IPS-NIHi11 (cell line): ENCODE measurements at places on chromosomes 6 and 20.

GRCh38 chr6:79676785-79677736, 45.9 kb downstream of the SH3BGRL2 start:
- DNase-seq, result no peak

- DNase-seq, result peak; percentile 36
Observed at GRCh38 chr6:113654396-113654795, 202.7 kb upstream of the MARCKS start.

DNA sequence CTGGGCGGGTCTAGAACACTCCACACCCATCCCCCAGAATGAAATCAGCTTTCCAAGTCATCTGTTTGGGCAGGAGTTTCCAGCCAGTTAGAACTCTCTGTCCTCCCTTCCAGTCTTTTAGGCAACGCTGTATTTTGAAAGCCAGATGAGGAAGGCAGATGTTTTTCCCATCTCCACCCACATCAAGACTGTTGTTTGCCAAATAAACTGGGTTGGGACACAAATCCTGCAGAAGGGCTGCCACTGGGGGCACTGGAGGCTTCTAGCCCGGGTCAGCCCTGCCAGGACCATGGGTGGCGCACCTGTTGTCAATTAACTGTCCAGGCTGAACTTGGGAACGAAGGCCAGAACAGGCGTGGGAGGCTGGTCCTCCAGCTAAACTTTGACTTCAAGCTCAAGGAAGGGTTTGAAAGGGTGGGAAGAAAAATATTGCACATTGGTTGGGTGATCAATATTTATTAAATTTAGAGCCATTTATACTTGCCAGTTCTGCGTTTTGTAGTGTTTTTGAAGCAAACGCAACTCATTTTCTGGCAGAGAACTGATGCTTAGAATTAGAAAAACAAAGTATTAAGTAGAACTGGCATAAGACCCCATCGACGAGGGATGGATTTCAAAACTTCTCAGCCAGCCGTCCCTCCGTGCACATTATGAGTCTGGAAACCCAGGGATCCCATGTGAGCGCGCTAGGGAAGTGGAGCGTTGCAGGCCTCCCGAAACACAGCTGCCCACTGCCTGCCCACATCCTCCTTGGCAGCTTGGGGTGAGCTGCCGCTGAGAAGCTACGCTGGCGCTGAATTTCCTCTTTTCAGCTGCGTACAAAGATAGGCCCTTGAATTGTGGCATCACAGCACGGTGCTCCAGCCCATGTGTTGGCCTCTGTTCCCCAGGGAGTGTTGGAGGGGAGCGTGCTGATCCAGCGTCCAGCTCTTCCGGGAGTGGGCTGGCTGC, 297.4 kb downstream of the QKI start:
- DNase-seq, result peak; percentile 65

GRCh38 chr6:21158149-21158548, 435.4 kb upstream of the SOX4 start:
- DNase-seq, result no peak

DNA sequence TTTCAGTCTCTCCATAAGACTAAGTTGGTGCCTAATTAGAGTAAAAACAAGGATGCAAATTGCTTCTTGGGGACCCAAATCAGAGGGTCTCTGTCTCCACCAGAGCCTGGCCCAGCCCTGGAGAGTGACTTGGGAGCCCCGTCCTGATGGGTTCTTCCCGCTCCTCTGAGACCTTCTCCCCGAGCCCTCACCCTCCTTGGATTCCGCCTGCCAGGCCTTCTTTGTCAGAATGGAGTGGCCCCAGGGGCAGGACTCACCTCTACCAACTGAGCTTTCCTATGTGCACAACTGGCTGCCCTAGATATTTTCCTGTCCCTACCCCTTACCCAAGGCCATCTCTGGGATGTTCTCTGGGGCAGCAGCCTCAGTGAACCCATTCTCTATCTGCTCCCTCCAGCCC, 9.7 kb downstream of the SYNDIG1 start:
- DNase-seq, result no peak

- DNase-seq, result no peak
Observed at GRCh38 chr20:37317994-37318640, 27.8 kb upstream of the SRC start.

- no peak for DNase-seq
Observed at GRCh38 chr20:44183282-44183681, 3.7 kb downstream of the JPH2 start.

GRCh38 chr20:21399005-21399475, 1.7 kb upstream of the NKX2-4 start:
- DNase-seq, result no peak

GRCh38 chr6:144729502-144729901, 444.4 kb downstream of the UTRN start:
- no peak for DNase-seq

- no peak for DNase-seq
Observed at GRCh38 chr6:27286141-27286540, 25.9 kb downstream of the POM121L2 start.

- no peak for DNase-seq
Observed at GRCh38 chr6:42227173-42227850, 9.7 kb upstream of the MRPS10 start.

GRCh38 chr20:6506906-6507305, 260.6 kb upstream of the BMP2 start:
- DNase-seq, result no peak

DNA sequence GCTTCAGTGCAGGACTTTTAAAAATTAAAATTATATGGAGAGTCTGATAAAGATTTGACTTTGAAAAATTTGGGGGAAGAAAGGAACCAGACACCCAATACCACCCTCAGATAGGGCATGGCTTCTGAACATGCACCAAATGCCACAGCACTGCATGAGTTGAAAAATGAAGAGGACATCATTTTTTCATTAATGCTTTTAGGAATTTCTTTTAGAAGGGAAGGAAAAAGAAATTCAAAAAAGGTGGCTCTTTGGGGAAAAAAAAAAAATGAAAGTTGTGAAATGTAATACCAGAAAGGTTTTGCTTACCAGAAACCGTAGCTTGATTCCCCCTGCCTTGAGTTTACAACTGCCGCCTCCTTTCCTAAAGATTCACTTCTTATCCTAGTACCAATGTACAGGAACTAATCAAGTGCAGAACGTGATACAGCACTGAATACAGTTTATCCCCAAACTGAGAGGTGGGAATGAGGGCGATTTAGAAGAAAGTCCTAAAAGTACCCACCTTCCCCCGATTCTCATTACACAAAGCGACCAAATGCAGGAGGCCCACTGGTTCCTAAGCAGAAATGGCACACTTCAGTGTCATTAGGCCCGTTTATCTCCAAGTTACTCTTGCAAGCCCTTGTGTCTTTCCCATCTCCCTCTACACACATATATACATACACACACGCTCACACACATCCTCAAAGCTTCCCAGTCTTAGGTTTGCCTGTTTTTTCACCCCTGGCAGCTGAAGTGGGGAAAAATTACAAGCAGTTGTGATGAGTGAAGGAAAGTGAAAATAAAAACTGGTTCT, 2.8 kb downstream of the PPP1R10 start:
- no peak for DNase-seq

DNA sequence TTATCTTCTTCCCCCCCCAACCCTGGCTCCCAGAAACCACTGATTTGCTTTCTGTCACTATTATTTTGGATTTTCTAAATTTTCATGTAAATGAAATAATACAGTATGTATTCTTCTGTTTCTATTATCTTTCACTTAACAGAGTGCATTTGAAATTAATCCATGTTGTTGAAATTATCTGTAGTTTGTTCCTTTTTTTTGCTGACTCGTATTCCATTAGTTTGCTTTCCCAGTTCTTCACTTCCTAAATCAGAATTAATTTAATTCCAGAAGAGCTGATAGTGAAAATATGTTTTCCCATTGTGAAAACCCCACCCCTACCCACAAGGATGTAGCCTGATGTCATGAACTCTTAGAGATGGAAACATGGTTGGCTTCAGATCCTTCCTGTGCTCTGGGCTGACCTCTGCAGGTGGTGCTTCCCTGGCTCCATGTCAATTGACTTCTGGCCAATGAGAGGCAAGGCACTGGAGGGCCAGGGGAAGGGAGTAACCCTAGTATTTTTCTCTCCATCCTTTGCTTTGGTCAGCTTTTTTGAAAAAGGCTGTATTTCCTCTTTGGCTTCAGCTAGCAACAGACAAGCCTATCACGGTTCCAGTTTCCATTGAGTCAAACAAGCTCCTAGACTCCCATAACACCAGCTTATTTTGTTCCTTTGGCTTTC, 244.4 kb upstream of the HSF2 start:
- DNase-seq, result peak; percentile 16

- no peak for DNase-seq
Observed at GRCh38 chr20:57211406-57211805, 55.0 kb downstream of the BMP7 start.

DNA sequence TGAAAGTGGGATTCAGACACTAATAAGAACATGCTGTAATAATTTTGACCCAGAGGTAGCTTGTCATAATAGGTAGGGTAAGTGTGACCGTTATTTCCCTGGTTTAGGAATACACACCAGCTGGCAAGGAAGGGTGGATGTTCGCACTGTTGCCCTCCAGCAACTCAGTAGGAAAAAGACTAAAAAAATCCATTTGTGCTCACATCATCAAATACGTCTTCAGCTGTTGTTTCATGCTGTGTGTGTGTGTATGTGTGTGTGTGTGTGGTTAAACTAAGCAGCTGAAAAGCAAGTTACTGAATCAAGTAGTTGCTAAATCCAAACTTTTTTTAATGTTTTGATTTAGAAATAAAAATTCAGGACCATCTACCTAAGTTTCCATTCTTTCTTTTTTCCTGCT, 218.7 kb downstream of the TRDN start:
- DNase-seq, result no peak

- DNase-seq, result no peak
Observed at GRCh38 chr6:72944660-72945059, 280.6 kb downstream of the KHDC1L start.

DNA sequence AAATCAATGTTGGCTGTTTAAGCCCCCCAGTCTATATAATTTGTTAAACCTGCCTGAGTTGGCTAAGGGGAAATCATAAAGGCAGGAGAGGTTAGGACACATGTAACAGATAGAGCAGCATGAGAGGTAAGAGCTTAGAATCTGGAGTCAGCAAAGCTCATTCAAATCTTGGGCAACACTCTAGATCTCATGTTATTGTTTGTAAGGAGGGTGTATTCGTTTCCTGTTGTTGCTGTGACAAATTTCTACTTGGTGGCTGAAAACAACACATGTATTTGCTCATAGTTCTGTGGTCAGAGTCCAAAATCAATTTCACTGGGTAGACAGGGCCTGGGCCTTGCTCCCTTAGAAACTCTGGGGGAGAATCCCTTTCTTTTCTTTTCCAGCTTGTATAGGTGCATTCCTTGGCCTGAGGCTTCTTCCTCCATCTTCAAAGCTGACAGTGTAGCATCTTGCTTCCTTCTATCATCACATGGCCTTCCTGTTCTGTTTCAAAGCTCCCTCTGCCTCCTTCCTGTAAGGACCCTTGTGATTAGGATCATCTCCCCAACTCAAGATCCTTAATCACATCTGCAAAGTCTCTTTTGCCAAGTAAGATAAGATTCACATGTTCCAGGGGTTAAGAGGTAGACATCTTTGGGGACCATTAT, 4.4 kb downstream of the LY86 start:
- DNase-seq, result no peak

DNA sequence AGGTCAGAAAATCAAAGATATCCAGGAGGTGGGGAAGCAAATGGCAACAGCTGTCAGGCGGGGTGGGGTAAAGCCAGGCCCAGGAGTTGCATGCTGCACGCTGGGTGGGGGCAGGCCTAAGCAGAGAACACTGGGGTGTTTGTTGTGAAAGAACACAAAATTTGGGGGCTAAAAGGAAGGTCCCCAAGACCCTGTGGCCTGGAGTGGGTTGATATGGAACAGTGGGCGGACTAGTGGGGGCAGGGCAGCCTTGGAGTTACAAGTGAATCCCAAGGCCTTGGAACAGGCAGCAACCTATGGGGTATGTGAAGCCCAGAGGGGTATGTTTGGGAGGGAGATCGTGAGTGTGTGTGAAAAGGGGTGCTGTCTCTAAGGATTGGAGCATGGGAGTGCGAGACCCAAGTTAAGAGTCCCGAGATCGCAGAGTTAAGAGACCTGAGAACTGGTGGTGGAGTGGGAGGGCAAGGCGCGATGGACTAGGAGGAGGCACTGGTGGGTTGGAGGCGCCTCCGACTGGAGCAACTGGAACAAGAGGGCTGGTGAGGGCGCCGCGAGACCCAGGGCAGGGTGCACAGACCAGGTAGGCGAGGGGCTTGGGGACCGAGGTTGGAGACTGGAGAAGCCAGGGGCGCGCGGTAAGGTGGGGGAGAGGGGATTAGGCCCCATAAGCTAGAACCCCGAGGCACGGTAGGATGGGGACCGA, 658 bp downstream of the CUL7 start:
- peak; percentile 47 for DNase-seq

GRCh38 chr6:142026471-142026870, 106.3 kb upstream of the GJE1 start:
- DNase-seq, result no peak

DNA sequence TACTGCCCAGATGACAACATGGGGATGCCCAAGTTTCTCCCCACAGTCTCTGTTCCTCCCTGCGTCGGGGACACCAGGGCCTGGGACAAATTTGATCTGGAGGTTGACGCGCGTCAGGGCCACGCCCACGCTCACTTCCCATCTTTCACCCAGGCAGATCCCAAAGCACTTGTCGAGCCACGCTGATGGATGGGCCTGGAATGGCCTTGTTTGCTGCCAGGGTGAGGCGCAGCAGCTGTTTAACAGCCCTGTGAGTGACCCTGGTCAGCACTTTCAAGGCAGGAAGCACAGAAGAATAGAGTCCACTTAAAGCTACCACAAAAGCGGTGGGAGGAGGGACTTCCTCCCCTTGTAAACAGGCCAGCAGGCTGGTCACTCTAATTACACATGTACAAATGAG, 324.7 kb upstream of the JARID2 start:
- DNase-seq, result no peak

DNA sequence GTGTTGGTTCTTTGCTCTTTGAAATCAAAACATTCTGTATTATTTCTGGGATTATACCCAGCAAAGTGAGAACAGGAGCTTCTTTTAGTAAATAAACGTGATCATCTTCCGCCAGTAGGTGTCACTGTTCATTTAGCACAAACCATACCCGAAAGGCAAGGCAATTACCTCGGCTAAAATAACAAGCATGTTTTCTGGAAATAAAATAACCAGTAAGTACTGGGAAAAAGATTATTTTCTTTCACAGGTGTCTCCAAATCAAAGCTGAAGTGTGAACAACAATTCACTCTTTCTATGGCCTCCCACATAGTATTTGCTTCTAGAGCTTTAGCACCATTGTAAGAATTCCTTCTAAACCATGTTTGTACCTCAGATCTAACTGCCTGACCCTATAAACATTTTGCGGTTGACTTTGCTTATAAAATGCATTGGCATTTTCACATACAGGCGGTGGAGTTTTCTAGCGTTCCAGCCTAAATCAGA, 144.6 kb upstream of the AGPAT4 start:
- DNase-seq, result peak; percentile 57

DNA sequence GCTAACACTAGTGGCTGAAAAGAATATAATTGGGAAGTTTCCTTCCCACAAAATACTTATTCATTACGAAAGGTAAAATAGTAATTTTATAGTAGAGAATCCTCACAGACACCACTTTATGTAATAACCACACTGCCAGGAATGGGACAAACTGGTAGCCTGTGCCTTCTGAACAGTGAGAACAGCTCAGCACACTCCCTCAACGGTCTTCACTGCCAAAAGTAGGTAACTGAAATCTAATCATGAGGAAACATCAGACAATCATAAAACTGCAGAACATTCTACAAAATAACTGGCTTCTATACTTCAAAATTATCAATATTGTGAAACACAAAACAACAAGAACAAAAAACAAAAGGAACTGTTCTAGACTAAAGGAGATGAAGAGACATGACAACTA, 44.1 kb downstream of the NUP153 start:
- DNase-seq, result no peak

GRCh38 chr6:15426395-15426794, 180.5 kb downstream of the JARID2 start:
- no peak for DNase-seq
